CD4-positive, alpha-beta T cell treated with Interleukin-21 for 1 hour (primary cell): ENCODE measurements at places on chromosomes 1 and 21.

- DNase-seq: no peak
Measured at GRCh38 chr1:65387821-65388220, 32.6 kb upstream of the LEPR start.

- no peak for DNase-seq
Measured at GRCh38 chr1:147351140-147351835, 108.8 kb downstream of the CHD1L start.

GRCh38 chr1:205832326-205832751 is 17.6 kb downstream of the PM20D1 start:
- DNase-seq: no peak

DNA sequence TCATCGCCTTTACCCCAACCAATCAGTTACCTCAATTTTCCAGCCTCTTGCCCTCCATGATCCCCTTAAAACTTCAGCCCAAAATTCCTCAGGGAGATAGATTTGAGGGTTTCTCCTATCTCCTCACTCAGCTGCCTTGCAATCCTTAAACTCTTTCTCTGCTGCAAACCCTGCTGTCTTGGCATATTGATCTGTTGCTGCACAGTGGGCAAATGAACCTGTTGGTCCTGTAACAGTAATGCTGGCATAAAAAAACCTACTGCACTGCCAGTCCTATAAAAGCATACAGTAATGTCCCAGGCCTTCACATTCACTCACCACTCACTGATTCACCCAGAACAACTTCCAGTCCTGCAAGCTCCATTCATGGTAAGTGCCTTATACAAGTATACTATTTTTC is 5.1 kb upstream of the TEDDM1 start:
- DNase-seq: no peak

- DNase-seq: no peak
Measured at GRCh38 chr1:182066934-182067333, 5.4 kb upstream of the ZNF648 start.

GRCh38 chr1:173302890-173303829 is 96.0 kb upstream of the TNFSF4 start:
- DNase-seq: no peak

DNA sequence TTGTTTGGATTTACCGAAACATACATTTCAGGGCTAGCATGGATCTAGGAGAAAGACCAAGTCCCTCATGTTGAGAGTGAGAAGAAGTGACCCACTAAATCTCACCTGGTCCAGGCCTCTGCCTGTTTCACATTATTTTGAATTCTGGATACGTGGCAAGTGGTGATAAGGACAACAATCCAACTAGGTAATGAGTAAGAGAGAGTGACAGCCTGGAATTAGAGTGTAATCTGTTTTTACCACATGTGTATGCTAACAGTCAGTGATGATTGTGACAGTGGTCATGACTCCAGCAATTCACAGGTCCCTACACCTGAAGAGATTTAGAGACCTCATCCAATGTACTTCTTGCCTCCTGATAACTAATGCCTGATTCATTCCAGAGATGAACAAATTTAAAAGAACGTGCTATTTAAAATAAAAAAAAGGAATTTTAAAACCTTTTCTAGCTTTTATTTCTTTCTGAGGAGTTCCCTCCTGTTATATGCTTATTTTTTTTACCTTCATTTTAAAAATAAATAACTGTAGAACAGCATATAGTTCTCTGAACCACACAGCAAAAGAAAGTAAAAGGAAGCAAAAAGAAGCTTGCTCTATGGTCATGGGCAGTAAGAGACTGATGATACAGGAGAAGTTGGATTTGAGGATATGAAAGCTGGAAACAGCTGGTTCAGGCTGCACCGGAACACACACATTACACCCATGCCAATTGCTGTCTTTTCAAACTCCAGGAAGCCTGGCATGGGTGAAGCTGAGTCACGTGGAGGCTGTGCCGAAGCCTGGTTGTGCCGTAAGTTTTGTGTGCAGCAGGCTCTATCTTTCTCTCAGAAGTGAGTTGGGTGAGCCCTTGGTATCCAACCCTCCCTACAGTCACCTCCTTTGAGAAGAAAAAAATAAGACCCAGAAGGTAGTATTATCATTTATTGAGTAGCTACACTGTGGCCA is 14.7 kb downstream of the C1orf116 start:
- DNase-seq: no peak

DNA sequence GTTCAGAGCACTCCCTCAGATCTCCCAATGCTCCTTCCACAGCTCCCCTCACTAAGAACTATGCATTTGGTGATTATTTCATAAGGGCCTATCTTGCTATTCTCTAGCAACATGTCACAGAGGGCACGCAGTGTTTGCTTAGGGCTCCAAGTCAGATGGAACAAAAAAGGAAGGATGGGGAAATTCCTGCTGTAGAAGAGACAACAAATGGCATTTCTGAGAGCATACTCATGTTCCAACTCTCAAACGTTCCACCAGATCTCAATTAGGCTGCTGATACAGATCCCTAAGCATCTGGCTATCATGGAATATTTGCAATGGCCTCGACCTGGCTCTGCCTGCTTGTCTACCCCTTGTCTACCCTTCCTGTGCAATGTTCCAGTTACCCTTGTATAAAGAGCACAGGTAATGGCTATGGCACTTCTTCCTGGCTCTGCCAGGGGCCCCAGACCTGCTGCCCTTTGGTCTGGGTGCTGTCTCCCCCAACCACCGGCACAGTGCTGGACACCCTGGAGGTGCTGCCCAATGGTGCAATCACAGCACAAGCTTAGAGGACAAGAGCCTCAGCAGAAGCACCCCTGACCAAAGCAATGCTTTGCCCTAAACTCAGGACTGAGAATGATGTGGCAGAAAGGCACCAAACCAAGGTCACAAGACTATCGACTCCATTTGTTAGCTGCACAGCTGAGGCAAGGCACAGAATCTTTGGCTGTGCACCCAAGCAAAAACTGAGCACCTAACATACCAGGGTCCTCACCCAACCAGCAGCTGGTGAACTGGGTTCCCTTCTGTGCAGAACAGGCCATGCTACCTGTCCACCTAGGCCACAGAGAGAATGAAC is 3.6 kb downstream of the PARP1 start:
- no peak for DNase-seq

DNA sequence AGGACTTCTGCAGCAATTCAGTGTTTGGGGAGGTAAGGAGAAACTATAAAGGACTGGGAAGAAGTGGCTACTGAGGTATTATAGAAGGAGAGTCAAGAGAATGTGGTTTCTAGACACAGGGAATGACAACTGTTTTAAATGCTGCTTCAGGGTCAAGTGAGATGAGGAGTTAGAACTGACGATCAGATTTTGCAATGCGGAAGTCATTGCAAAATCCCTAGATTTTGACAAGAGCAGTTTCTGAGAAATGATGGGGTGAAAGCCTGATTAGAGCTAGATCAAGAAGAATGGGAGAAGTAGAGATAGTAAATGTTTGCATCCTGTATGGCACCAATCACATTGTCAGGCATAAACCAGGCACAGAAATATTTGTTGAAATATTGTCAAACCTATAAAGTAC is 4.7 kb upstream of the TSNAX start:
- DNase-seq: no peak
